Vagina (tissue), 2 donors: ENCODE measurements at places on chromosomes 1 and 21.

- H3K4me3 ChIP-seq, result no peak overlapping the region
- no peaks in the 10 kb centered on the region for H3K36me3 ChIP-seq
- no peak overlapping the region for H3K27ac ChIP-seq
- H3K27me3 ChIP-seq, result no peaks in the 10 kb centered on the region
- DNase-seq, result no peak
- no peaks in the 10 kb centered on the region for H3K4me1 ChIP-seq
Observed at GRCh38 chr1:51956528-51957509, 33.7 kb downstream of the RAB3B start.

DNA sequence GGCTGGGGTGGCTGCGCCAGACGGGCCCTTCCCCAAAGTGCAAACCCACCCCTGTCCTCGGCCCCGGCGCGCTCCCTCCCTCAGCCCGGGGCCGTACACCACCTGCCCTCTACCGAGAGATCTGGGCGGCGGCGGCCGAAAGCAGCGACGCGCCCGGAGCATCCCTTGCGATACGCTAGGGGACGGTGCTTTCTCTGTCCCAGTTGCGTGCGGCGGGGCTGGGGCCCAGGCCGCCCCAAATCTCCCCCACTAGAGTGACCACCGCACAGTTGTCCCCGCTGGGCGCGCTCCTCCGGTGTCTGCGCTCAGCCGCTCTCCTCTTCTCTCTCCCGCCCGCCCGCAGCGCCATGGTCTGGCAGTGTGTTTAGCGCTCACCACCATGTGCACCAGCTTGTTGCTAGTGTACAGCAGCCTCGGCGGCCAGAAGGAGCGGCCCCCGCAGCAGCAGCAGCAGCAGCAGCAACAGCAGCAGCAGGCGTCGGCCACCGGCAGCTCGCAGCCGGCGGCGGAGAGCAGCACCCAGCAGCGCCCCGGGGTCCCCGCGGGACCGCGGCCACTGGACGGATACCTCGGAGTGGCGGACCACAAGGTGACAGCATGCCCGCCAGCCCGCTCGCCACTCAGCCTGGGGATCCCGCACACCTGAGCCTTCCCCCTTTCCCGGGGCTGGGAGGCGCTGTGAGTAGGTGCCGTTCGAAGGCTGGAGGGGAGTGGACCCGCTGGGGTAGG lies 1.0 kb downstream of the ST6GALNAC5 start:
- DNase-seq, result no peak
- no peaks in the 10 kb centered on the region for H3K4me1 ChIP-seq
- peak overlapping the region; percentile 40 for H3K4me3 ChIP-seq
- H3K36me3 ChIP-seq, result no peaks in the 10 kb centered on the region

DNA sequence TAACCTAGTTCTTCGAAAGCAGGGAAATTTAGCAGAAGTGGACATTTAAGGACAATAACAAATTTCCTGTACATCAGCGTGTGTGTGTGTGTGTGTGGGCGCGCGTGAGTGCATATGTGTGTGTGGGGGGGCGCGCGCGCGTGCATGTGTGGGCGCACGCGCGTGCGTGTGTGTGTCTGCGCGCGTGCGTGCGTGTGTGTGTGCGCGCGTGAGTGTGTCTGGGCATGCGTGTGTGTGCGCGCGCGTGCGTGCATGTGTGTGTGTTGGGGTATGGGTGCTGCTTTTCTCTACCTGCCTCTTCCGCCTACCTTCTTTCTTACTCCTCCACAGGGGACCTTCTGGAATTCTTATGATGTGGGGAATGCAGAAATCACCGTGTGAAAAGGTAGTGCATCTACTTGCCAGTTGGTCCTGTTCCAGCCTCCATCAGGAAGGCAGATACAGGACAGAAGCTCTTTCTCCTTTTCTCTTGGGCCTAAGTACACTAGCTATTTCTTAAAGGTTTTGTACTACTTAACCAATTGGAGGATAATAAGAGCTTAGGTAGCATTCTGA lies 165.4 kb upstream of the KCNK2 start:
- no peak overlapping the region for H3K4me3 ChIP-seq
- no peaks in the 10 kb centered on the region for H3K36me3 ChIP-seq
- H3K27ac ChIP-seq, result no peak overlapping the region
- DNase-seq, result no peak

- no peak for DNase-seq
- no peak overlapping the region for H3K27ac ChIP-seq
- H3K27me3 ChIP-seq, result no peaks in the 10 kb centered on the region
Observed at GRCh38 chr1:200275816-200276453, 133.9 kb downstream of the ZNF281 start.

DNA sequence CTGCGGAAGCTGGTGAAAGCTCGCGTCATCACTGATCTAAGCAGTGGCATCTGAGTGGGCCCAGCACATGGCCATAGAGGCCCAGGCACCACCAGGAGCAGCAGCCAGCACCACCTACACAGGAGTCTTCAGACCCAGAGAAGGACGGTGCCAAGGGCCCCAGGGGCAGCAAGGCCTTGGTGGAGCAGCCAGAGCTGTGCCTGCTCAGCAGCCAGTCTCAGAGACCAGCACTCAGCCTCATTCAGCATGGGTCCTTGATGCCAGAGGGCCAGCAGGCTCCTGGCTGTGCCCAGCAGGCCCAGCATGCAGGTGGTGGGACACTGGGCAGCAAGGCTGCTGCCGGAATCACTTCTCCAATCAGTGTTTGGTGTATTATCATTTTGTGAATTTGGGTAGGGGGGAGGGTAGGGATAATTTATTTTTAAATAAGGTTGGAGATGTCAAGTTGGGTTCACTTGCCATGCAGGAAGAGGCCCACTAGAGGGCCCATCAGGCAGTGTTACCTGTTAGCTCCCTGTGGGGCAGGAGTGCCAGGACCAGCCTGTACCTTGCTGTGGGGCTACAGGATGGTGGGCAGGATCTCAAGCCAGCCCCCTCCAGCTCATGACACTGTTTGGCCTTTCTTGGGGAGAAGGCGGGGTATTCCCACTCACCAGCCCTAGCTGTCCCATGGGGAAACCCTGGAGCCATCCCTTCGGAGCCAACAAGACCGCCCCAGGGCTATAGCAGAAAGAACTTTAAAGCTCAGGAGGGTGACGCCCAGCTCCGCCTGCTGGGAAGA lies 3.2 kb upstream of the ARTN start:
- no peak overlapping the region for H3K4me3 ChIP-seq
- H3K4me1 ChIP-seq, result peaks cover 41% of the 10 kb centered on the region
- no peaks in the 10 kb centered on the region for H3K36me3 ChIP-seq
- H3K27me3 ChIP-seq, result no peaks in the 10 kb centered on the region

DNA sequence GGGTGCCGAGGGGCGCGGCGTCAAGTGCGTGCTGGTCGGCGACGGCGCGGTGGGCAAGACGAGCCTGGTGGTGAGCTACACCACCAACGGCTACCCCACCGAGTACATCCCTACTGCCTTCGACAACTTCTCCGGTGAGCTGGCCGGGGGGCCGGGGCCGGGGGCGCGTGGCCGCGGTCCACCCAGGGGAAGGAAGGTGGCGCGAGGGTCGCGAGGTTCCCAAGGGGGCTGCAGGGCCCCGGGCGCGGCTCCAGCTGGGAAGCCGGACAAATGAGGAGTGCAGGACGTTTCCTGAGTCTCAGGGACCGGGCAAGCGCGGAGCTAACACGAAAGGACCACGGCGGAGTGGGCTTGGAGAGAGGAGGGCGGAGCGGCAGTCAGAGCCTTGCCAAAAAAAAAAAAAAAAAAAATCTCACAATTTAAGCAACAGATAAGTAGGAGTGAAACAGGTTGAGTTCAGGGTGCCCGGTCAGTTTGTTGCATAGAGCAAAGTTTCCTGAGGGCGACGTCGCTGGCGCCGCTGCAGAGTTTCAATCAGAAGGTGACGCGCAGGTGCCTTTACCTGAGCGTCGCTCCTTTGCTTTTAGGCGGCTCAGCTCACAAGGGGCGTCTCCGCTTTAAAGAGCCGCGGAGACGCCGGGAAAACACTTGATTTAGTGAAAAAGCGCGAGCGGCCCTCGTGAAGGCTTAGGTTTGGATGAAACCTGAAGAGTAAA lies 750 bp downstream of the RHOU start:
- H3K4me3 ChIP-seq, result peak overlapping the region; percentile 80
- no peaks in the 10 kb centered on the region for H3K27me3 ChIP-seq
- DNase-seq, result peak; percentile 87
- H3K36me3 ChIP-seq, result no peaks in the 10 kb centered on the region
- H3K27ac ChIP-seq, result peak overlapping the region; percentile 84

GRCh38 chr1:65276197-65276939 lies 33.0 kb upstream of the DNAJC6 start:
- H3K4me1 ChIP-seq, result no peaks in the 10 kb centered on the region
- H3K27me3 ChIP-seq, result no peaks in the 10 kb centered on the region
- H3K36me3 ChIP-seq, result no peaks in the 10 kb centered on the region
- no peak for DNase-seq

GRCh38 chr1:57623039-57623790 lies 199.4 kb upstream of the DAB1 start:
- peaks cover 9% of the 10 kb centered on the region for H3K4me1 ChIP-seq
- H3K36me3 ChIP-seq, result no peaks in the 10 kb centered on the region
- H3K4me3 ChIP-seq, result no peak overlapping the region

DNA sequence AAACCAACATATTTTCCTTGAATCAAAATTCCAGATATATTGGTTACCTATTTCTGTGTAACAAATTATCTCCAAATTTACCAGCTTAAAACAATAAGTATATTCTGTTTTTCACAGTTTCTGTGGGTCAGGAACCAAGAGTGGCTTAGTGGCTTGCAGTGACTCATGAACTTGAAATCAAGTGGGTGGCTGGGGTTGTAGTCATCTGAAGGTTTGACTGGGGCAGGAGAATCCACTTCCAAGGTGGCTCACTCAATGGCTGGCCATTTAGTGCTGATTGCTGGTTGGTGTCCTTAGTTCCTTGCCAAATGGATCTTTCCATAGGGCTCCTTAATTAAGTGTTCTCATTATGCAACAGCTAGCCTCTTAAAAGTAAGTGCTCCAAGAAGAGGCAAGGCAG lies 43.8 kb downstream of the ALG14 start:
- no peak overlapping the region for H3K27ac ChIP-seq
- DNase-seq, result no peak
- H3K4me3 ChIP-seq, result no peak overlapping the region
- no peaks in the 10 kb centered on the region for H3K27me3 ChIP-seq
- no peaks in the 10 kb centered on the region for H3K36me3 ChIP-seq
- H3K4me1 ChIP-seq, result peaks cover 2% of the 10 kb centered on the region

DNA sequence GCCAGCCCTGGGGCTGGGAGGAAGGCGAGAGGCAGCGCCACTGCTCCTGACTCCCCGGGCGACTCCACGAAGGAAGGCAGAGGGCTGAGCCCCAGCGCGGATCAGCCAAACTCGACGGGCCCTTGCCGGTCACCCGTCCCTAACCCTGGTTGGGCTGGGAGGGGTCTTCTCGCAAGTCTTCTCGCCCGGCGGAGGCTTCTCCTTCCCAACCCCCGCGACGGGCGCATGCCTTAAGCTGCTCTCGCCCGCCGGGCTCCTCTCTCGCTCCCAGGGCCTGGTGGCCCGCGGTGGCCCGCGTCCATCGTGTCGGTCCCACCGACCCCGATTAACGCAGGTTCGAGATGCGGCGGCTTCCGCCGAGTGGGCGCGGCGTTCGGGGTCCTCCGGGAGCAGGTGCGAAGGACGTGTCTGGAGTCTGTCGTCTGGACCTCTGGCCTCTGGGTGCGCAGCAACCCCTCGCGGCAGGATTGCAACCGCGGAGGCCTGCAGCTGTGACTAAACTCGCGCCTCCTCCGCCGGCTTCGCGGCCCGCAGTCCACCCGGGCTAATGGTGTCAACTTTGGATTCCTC lies 29.0 kb upstream of the PPM1J start:
- DNase-seq, result no peak
- peaks cover 12% of the 10 kb centered on the region for H3K4me1 ChIP-seq
- H3K27ac ChIP-seq, result no peak overlapping the region
- H3K4me3 ChIP-seq, result peak overlapping the region; percentile 33
- H3K27me3 ChIP-seq, result no peaks in the 10 kb centered on the region

DNA sequence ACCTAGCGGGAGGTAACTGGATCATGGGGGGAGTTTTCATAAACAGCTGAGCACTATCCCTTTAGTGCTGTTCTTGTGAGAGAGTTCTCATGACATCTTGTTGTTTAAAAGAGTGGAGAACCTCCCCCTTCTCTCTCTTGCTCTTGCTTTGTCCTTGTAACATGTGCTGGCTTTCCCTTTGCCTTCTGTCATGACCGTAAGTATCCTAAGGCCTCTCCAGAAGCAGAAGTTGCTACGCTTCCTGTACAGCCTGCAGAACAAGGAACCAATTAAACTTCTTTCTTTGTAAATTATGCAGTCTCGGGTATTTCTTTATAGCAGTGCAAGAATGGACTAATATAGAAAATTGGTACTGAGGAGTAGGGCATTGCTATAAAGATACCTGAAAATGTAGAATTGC lies 515.6 kb downstream of the NEGR1 start:
- H3K4me3 ChIP-seq, result no peak overlapping the region
- no peaks in the 10 kb centered on the region for H3K4me1 ChIP-seq
- H3K27ac ChIP-seq, result no peak overlapping the region
- no peaks in the 10 kb centered on the region for H3K36me3 ChIP-seq
- DNase-seq, result no peak

- H3K27me3 ChIP-seq, result no peaks in the 10 kb centered on the region
- no peak for DNase-seq
Observed at GRCh38 chr1:156485984-156486383, 14.6 kb downstream of the MEF2D start.

DNA sequence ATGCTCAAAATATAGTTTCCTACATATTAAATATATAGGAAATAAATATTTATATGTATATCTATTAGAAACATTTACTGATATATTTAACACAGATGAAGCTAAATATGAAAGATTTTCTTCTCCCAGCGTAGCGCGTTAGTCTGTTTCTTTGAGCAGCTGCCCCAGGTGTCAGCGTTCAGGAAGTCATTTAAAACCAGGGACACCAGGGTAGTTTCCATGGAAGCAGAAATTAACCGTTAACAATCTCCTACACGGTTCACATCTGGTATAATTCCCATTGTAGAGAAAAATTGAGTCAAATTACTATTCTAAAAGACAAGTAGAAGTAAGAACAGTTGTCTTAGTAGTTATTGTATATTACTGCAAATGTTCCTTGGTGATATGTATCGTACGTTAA lies 1443.7 kb downstream of the MRPL39 start:
- no peak for DNase-seq
- no peak overlapping the region for H3K4me3 ChIP-seq
- no peaks in the 10 kb centered on the region for H3K27me3 ChIP-seq
- no peak overlapping the region for H3K27ac ChIP-seq
- no peaks in the 10 kb centered on the region for H3K4me1 ChIP-seq

DNA sequence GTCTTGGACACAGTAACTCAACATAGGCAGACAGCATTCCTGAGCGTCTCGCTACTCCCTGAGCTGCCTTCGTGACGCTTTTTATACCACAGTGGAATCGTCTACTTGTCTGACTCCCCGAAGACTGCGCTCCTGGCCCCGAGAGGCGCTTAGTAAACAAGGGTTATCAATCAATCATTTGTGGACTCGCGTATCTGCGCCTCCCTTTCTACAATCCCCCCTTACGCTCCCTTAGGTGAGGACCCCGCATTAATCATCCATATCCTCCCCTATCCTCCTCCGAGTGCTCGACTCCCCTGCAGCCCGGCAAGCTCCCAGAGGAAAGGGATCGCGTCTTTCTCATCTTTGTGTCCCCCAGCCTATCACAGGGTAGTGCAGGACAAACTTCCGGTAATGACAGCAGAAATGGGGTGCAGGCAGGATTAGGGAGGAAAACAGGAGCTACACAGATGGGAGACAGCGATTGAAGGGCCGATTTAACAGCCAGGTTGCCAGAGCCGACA lies 522 bp downstream of the TMEM59 start:
- H3K4me3 ChIP-seq, result peak overlapping the region; percentile 92
- DNase-seq, result no peak
- no peaks in the 10 kb centered on the region for H3K36me3 ChIP-seq
